ENCODE measurements at places on chromosomes 6 and 20.

- no peak for DNase-seq
Measured at GRCh38 chr20:44914924-44915323, 5.1 kb downstream of the PABPC1L start.

DNA sequence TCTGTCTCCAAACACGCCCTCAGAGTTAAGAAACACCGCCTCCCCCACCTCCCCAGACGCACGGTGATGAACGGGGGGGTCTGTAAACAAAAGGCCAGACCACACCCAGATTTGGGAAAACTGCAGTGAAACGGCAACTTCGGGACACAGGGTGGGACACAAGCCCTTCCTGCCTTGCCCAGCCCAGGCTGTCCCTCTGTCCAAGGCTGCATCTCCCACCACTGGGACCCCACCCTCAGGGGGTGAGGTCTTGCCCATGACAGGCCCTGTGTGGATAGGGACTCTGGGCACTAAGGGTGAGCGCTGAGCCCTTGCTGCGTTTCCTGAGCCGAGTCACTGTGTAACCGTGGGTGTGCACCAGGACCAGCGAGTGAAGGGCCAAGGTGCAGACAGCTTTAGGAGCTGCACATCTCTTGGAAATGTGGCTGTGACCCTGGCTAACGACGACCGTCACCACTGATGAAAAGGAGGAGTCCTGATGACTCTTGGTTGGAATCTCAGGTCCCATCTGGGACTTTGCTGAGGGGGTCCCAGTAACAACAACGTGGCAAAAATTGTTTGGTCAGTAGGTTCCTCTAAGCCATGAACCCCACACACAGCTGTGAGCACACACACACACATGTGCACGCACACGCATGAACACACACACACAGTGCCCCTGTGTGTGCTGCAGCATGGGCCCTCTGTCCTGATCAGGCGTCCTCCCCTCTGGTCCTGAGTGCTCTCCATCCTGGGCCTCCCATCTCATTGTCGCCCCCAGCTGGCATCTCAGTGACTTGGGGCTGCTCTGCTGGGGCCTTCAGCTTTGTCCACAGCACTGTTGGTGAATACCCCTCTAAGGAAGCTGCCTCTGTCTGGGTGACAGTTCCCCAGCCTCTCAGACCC lies 100.6 kb downstream of the RAMACL start:
- no peak for DNase-seq

DNA sequence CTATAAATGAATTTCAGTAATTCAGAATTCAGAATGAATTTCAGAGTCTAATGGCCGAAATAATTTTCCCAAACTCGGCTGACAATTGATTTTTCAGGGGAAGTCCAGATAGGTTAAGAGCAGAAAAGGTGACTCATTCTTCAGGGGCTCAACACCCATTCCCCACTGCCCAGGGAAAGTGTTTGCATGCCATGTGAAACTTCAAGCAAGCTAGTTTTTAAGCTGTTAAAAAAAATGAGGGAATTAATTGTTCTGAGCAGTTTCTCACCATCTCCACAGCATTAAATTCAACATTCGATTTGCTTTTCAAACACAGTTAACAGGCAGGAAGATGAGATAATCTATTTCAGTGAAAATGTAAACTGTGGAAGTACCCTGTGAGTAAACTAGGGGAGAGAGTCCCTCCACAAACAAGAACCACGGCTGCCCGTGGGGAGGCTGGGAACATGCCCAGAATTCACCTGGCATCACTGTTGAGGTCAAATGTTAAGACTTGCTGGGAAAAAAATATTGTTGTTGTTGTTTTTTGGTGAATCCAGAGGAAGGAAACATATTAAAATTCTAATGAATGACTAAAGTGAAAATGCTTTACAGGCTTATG lies 650.8 kb upstream of the AGPAT4 start:
- no peak for DNase-seq

DNA sequence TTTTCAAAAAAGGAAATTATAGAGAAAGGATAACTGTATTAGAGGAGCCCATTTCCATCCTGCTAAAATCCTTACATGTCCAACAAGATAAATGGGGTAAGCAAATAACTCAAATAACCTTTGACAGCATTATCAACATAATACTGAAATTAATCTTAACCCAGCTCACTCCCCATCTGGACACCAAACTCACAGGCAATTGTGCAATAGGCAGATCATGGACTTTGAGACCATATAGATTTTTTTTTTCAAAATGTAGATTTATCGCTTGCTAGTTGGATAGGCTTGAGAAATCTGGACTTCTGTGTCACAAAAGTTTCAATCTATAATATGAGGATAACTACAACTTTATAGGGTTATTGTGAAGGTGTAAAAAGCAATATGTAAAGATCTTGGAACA lies 134.4 kb upstream of the ASCC3 start:
- DNase-seq = no peak

DNA sequence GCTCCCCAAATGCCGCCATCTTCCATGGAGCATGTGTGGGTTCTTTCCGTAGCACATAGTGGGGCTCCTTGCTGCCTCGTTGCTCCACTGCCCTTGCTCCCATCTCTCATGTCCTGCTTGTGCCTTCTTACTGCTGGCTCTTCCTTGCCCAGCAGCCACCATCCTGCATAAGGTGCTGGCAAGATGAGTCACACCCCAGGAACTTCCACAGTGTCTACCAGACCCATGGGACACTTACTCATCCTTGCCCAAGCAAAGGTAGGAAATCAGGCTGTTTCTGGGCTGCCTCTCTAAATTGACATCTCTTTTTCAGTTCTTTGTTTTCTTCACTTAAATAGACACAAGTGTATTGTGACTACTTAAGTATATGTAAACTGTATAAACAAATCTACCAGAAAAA lies 39.4 kb upstream of the RGS17 start:
- DNase-seq = no peak

- DNase-seq = no peak
Measured at GRCh38 chr20:51876313-51876940, 74.1 kb upstream of the SALL4 start.

GRCh38 chr6:93300661-93301060 lies 118.7 kb downstream of the EPHA7 start:
- no peak for DNase-seq

DNA sequence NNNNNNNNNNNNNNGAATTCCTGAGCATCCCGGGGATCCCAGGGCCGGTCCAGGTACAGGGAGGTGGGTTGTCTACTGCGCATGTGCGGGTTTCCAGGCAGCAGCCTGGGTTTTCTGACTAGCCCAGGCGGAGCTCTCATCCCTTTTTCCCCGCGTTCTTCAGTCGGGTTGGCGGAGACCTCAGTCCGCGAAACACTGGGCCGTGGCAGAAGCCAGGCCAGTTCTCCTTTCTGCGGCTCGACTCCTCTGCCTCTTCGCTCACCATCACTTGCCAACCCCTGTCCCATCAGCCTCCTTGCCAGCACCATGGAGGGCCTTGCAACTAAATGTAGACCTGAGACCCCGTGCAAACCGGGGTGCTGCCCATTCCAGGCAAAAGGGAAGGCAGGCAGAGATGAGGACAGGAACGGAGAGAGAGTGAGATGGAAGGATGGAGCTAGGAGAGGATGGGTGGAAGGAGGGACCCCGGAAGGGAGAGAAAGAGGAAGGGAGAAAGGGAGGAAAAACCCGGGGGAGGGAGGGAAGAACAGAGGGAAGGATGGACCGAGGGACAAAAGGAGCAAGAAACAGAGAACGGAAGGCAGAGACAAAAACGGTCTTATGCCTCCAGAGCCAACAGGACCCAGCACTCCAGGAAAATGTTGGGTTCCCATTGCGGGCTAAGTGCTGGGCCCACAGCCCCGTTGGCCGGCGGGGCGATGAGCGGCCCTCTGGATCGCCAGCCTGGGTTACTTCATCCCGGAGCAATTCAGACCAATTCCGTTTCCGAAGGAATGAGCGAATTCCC lies 445.4 kb upstream of the DEFB115 start:
- DNase-seq = no peak

DNA sequence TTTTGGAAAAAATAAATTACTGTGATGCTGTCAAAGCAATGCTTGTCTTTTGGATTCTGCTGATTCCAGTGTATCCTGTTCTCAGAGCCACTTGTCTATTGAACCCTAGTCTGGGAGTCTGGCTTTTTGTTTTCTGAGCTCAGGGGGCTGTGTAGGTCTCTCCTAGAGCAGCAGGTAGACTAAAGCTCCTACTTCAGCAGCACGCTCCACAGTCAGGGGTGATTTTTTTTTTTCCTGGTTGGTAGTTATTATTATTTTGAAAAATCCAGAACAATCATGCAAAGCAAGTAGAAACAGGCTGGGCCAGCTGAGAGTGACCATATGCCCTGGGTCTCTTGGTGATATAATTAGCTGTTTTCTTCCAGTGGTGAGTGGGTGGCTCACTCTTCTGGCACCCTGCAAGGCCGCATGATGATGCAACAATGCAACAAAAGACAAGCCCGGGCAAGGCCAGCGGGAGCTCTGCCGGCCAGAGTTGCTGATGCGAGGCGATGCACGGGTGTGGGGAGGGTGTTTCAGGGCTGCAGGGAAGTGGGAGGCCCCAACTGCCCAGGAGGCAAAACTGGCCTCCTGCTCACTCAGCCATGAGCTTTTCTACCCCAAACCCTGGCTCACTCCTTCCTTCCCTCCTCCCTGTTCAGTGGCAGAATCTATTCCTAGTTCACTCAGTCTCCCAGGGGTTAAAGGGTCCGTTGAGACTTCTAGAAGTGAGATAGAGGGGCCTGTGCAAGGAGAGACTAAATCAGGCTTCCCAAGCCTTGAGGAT lies 11.5 kb upstream of the CDKN1A start:
- DNase-seq = no peak

GRCh38 chr20:38997622-38998021 lies 35.5 kb downstream of the DHX35 start:
- no peak for DNase-seq

DNA sequence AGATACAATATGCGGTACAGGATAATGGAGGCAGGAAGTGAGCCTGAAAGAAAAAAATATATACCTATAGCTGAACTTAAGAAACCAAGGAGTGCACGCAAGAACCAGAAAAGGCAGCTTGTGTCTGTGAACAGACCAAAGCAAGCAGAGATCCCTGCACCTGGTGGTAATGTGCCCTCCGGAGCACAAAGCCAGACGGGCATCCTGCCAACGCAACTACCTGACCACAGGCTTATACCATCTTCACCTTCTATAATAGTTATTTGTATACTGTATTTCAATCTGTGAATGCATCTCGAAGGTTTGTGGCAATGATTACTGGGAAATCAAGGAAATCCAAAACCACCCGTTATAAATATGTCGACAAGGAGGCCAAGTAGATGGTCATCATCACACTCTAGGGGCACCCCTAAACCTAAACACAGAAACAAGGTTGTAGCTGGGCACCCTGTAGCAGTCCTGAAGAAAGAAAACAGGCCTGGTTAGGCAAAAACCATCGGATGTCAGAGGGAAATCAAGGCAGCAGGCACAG lies 801 bp downstream of the FBXL4 start:
- DNase-seq = no peak

DNA sequence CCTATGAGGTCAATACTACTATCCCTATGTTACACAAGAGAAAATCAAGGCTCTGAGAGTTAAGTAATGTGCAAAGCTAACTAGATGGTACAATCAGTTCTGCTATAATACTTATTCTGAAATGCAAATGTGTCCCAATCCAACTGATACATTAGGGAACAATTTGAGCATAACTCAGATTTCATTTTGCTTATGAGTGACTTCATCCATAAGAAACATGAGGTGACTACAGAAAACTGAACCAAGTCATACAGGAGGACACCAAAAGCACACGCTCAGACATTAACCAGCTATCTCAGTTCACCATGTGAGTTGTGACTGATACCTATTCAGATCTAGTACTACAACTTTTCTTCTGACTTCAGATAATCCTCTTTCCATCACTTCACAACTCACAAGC lies 179.9 kb upstream of the RUNX2 start:
- DNase-seq = no peak

- no peak for DNase-seq
Measured at GRCh38 chr6:161169696-161170095, 104.2 kb downstream of the AGPAT4 start.

DNA sequence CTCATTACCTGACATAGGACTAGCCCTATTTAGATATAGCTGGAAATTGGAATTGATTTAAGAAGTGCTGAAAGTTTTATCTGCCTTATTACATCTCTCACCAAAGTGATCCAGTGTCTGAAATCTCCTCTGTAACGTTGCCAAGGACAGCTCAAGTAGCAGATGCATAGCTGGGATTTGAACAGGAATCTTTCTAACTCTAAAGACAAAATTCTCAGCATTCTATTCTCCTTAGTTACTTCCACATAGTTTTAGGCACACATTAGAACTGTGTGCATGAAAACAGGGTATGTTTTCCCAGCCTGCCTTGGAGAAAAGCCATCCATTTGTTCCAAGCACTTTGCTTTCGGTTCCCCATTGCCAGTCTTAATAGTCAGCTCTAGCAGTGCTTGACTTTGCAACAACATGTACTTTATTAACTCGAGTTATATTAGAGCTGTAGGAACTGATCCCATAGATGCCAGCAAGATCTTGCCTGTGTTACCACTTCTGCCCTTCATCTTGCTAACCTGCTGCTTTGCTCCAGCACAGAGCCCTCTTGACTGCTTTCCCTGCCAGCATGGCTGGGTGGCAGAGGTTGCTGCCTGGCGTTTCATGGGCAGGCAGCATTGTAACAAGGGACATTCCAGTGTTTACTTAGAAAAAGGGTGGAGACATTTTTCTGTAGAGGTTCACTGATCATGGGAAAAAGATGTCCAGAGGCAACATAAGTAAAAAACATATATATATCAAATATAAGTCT lies 56.1 kb upstream of the STMND1 start:
- no peak for DNase-seq

DNA sequence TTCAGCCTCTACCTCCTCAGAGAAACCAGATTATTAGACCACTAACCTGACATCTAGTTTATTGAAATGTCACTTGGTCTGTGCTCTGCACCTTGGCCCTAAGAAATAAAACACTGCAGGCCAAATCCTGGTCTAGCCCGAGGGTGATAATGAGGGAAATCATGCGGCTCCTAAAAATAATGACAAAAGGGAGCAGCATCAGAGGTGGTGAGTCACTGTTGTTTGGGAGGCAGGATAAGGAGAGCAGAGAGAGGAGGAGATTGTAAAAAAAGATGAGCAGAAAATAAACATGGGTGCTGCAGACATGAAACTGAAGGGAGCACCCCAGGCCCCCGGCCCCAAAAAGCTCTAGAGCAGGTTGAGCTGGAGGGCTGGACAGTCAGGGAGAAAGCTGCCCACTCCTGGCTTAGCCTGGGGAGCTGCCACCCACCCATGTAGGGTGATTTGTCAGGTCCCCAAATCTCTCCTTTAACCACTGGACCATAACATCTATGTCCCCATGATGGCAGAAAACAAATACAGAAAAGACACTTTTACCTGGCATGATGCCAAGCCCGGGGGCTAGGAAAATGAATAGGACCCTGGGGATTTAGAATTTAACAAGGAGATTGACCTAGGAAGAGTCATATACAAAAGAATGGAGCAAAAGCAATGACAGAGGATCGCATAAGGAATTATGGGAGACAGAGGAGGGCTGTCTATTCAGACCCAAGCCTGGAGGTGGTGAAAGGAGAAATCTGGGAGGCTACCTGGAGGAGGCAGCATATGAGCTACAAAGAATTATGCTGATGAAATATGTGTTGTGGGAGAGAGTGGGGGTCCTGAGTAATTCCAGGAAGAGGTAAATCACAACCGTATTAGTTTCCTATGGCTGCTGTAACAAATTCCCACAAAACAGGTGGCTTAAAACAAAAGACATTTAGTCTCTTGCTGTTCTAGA lies 103.7 kb downstream of the SNAP25 start:
- no peak for DNase-seq
